ENCODE measurements at places on chromosomes 11 and 22.
A peak's percentile ranks its signal among the peaks of the same experiment; 100 is the strongest.

GRCh38 chr11:15945726-15946125 is 410.6 kb downstream of the SOX6 start:
- DNase-seq: no peak

GRCh38 chr11:134612140-134613030 is 200.3 kb upstream of the B3GAT1 start:
- DNase-seq: no peak

- peak; percentile 88 for DNase-seq
Measured at GRCh38 chr11:57644748-57645688, 4.7 kb downstream of the YPEL4 start.

- no peak for DNase-seq
Measured at GRCh38 chr11:104734998-104735397, 163.3 kb downstream of the CASP12 start.

DNA sequence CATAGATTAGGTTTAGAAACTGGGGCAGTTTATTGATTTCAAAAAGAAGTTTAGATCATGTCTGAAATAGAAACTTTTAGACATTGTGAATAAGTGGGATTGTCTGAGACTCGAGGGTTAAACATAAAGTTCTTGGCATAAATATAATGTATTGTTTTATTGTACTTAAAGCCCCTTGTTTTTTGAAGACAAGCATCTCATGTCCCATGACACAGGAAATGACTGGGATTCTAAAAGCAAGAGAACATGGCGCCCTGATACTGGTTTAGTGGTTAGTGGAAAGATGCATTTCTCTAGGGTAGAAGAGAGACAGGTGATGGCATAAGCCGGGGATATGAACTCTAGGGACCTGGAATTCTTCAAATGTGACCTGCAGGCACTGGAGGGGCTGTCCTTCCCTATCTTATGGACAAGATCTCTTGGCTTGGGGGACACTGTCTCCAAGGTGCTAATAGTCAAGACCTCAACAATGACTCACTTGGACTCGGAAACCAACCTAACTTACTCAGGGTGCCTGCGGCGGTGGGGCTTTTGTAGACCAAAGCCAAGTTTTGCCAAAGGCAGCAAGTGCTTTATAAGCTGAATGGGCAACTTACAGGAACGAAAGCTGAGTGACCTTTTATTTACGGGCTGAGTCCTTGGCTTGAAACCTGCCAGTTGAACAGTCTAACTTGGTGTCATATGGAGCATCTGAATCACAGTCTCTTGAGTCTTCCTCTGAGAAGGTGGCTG is 48.2 kb downstream of the UBASH3B start:
- no peak for DNase-seq

GRCh38 chr22:33832558-33833151 is 87.6 kb downstream of the LARGE1 start:
- no peak for DNase-seq

- DNase-seq: no peak
Measured at GRCh38 chr11:44758983-44759382, 32.2 kb downstream of the TSPAN18 start.

DNA sequence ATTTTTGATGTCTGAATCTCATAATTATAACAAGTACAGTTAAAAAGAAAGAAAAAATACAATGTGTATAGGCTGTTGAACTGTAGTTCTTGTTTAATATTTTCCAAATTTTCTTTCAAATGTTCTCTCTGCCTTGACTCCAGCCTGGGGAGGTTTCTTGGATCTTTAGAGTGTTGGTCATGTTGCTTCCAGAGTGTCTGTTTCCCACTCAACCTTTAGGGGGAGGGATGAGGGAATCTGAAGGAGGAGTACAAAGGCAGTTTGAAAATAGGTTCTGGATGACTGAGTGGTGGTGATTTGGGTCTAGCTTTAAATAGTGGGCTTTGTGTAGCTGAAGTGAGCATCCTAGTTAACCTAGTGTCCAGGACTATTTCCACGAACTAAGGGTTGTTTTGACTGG is 2.0 kb downstream of the CTNND1 start:
- DNase-seq: no peak

- no peak for DNase-seq
Measured at GRCh38 chr11:66281001-66281400, 3.0 kb downstream of the CNIH2 start.

GRCh38 chr11:63510360-63511047 is 4.6 kb downstream of the LGALS12 start:
- DNase-seq: no peak

GRCh38 chr11:127651175-127651887 is 650.8 kb upstream of the KIRREL3 start:
- DNase-seq: no peak

- DNase-seq: no peak
Measured at GRCh38 chr11:120375076-120375475, 38.9 kb downstream of the ARHGEF12 start.

DNA sequence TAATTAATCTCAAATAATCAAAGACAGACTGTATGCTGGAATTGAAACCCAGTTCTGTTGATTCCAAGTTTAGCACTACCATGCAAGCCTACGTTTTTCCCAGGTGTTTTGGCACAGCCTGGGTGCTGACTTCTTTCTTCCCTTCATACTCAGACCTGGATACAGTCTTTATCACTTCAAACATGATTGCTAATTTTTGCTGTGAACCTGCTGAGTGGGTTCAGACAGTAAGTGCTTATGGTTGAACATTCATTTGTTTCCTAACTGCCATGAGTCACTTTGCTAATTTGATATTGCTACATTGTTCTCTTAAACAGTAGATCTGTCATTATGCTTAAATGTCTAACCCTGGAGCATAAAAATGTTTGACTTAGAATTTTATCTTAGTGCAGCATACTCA is 12.2 kb downstream of the PAAF1 start:
- no peak for DNase-seq

DNA sequence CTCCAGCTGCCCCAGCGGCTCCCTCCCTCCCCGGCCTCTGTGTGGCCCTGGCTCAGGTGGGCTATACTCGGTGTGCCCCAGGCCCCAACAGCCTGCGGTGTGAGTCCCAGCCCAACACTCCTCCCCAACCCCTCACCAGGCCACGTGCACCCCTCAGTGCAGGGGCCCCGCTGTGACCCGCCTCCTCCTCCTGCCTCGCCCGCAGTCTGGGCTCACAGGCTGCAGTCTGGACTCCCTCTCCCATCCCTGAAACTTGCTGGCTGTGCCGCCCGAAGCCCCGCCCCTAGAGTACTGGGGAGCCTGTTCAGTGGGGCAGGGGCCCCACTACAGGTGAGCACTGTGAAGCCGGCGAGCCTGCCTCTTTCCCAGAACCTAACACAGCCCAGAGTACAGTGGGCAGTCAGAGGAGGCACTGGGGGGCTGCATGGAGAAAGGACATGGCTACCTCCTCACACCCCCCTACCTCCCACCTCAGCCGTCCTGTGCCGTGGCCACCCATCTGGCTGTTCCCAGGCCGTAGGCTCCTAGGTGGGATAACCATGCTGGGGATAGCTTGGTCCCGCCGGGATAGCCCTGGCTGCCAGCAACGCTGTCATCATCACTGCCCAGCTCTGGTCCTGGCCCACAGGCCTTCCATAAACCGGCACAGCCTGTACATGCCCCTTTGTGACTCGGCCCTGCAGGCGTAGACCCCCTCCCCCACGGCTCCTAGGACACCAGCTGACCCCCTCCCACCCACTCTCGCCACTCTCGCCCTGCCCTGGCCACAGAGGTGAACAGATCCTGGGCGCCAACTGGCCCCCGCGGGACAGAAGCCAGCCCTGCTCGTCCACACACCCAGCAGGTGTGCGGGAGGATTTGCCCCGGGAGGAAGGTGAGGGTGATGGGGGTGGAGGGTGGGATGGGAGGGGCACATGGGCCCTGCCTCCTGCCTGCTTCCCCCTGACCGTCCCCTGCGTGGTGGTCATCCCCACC is 29.7 kb downstream of the CELSR1 start:
- no peak for DNase-seq

GRCh38 chr11:43021466-43021865 is 290.3 kb upstream of the API5 start:
- peak; percentile 53 for DNase-seq

DNA sequence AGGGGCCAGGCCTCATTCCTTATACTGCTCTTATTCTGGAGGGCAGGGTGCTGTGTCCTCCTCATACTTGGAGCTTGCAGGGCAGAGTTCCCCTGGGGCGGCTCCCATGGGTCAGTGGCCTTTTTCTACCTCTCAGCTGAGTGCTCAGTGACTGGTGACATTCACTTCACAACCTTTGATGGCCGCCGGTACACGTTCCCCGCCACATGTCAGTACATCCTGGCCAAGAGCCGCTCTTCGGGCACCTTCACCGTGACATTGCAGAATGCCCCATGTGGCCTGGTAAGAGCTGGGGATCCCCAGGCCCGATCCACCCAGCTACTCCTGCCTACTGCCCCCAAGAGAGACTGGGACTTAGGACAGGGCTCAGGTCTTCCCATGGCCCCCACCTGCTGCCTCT is 14.5 kb downstream of the OTOG start:
- DNase-seq: no peak

- no peak for DNase-seq
Measured at GRCh38 chr11:62774407-62774806, 3.2 kb downstream of the TAF6L start.

DNA sequence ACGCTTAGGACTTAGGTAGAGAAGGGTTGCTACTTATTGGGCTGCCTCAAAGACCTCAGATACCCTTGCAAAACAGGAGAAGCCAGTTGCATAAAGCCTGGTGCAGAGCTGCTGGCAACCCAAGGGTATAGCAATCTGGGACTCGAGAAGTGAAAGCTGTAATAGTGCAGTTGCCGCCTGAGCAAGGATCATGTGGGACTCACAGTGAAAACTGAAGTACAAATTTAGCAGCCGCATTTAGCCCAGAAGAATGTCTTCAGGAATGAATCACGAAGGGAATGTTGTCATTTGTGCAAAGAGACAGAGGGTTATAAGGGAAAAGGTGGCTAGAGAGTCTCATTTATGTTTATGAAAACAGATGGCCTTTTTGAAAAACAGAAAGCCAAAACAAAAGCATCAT is 267.2 kb downstream of the TENM4 start:
- no peak for DNase-seq

All from NAMALWA (cell line).